ENCODE measurements at places on chromosomes 12 and 14. TPM values are rescaled to one million over a fixed set of nuclear protein-coding genes. Genes with fewer than 3 reads are reported as not detected.

GOLGA5 gene
- 22.2 TPM for total RNA-seq

DNA sequence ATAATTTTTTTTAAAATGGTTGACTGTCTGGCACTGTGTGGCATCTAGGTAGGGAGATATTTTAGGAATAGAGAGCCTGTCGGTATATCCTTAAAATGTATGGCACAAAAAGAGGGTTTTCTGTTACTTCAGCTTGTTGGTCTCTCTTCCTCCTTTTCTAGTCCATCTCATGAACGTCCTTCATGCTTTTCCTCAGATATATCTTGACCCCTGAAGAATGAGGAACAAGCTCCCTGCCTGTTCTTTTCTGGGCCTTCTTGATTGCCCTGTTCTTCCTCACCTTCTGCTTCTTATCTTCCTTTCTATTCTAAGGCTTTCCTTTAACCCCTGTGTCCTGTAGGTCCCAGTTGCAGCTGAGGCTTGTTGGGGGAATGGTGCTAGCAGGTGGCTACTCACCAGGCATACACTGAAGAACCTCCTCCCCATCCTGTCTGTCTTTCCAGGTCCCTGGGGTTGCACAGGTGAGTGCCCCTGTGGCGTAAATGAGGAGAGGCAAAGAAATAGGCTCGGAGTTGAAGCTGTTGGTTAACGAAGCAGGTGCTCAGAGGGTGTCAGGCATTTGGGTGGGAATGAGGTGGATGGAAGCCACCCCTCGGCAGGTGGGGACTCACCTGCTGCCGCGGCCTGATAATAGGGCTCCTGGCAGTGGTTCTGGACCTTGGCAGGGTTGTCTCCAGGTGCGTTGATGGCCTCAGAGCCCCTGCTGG is 7.2 kb upstream of the C1R start:
- DNase-seq, result no peak

- DNase-seq, result no peak
Observed at GRCh38 chr12:1531153-1531653, 63.2 kb downstream of the FBXL14 start.

- DNase-seq, result no peak
Observed at GRCh38 chr14:53925201-53925766, 31.3 kb downstream of the BMP4 start.

CD163 gene
- not detected for total RNA-seq
